Naive thymus-derived CD4-positive, alpha-beta T cell (primary cell): ENCODE measurements at places on chromosomes 6 and 20.
A peak's percentile ranks its signal among the peaks of the same experiment; 100 is the strongest.

- no peaks in the 10 kb centered on the region for H3K36me3 ChIP-seq
- no peaks in the 10 kb centered on the region for H3K4me1 ChIP-seq
- no peak overlapping the region for H3K4me3 ChIP-seq
Observed at GRCh38 chr20:18906046-18906445, 92.5 kb downstream of the SCP2D1 start.

DNA sequence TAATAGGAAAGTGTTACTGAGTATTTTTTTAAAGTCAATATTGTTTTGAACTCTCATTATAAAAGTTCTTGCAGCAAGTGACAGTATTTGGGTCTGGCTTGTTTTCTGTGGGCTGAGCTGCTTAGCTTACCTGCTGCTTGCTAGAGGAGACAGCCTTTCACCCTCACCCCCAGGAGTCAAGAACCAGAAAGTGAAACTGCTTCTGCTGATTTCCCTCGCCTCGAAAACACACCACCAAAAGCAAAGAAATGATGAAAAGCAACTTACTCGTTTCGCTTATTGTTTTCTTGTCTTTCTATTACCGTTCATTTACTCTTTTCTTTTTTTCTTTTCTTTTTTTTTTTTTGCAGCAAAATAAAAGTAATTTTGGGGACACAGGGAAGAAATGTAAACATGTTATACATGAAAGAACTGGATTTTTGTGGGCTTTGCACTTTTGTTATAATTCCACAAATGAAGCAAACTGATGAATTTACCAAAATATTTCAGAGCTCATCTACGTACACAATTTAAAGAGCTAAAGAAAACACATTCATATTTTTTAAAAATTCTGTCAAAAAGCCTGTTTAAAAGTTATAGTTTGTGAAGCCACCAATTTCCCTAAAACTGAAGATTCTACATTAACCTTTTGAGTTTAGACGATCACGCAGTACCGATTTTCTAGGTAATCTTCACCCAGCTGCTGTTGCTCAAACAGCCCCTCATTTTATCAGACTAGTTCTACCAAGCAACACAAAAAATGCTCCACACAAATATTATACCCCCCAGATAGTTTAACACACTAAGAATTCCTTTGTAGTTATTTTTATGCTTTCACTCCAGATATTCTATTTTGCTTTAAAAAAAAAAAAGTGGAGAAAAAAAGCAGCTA is 1.7 kb downstream of the SCML4 start:
- H3K36me3 ChIP-seq, result no peaks in the 10 kb centered on the region
- no peaks in the 10 kb centered on the region for H3K27me3 ChIP-seq
- peak overlapping the region; percentile 76 for H3K4me3 ChIP-seq
- H3K27ac ChIP-seq, result peak overlapping the region; percentile 95
- H3K4me1 ChIP-seq, result peaks cover 50% of the 10 kb centered on the region

DNA sequence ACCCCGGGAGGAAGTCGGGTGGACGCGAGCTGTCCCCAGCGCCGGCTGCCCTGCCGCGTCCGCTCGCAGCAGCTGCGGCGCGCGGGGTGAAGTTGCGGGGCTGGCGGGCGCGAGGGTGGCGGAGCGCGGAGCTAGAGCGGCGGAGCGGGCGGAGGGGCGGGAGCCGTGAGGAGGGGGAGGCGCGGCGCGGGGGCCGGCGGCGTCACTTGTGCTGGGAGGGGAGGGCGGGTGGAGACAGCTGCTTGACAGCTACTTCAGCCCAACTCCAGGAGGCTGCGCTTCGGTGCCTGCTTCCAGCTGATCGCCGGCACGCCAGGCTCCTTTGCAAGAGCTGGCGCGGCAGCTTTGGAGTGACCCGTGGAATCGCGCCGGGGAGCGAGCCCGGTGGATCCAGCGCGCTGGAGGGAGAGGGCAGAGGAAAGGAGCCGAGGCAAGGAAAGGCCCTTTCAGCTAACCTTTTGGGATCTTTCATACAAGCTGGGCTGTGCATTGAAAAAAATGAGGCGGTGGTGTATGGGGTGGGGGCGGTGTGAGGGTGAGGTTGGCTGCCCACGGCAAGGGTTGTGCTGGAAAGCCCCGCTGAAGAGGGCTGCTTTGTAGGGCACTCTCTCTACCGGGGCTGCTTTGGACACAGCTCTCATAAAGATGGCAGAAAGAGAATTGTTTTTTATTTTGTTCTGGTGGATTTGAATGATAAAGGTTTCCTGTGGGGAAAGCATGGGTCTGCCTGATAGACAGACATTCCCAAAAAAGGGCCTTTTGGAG is 24.6 kb downstream of the RIPOR2 start:
- peaks cover 93% of the 10 kb centered on the region for H3K4me1 ChIP-seq
- no peaks in the 10 kb centered on the region for H3K27me3 ChIP-seq

DNA sequence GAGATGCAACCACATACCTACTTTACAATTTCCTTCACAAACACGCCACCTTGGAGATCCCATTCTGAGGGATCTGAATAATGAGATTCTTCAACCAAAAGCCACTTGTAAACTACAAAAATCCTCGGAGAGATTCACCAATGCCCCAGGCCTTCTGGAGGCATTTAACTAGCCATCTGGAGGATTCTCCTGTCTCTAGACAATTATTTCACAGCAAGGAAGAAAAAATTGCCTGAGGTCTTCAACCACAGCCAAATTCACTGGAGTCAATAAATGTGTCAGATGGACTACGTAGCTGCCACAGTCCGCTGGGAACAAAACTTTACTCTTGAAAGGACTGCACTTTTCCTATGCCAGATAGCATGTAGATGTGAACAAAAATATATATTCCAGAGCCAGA is 19.0 kb upstream of the DCDC2 start:
- no peaks in the 10 kb centered on the region for H3K4me1 ChIP-seq
- no peak for DNase-seq
- no peak overlapping the region for H3K27ac ChIP-seq
- no peaks in the 10 kb centered on the region for H3K27me3 ChIP-seq
